ENCODE measurements at places on chromosomes 12 and 14. TPM values are rescaled to one million over a fixed set of nuclear protein-coding genes. Genes with fewer than 3 reads are reported as not detected.

Gene FBLN5
- 49.5 TPM for total RNA-seq

Gene LARP4
- total RNA-seq: 29.7 TPM

Gene TGM1
- total RNA-seq: 1.5 TPM

Gene SLC22A17
- total RNA-seq: 28.0 TPM

Gene RERGL
- total RNA-seq: not detected

Gene C12orf56
- 2.0 TPM for total RNA-seq

Gene CNTN1
- 3.0 TPM for total RNA-seq

Gene KLRC4
- not detected for total RNA-seq

Gene JPH4
- not detected for total RNA-seq

Gene LYZ
- not detected for total RNA-seq

Gene LPAR5
- not detected for total RNA-seq

Gene SYNDIG1L
- 0.15 TPM for total RNA-seq

Gene IAPP
- total RNA-seq: not detected

Gene CLEC4D
- total RNA-seq: not detected

Gene EML5
- total RNA-seq: 0.44 TPM

Gene MIP
- not detected for total RNA-seq

Gene CD4
- 0.15 TPM for total RNA-seq
